ENCODE measurements at places on chromosomes 16 and 17.

DNA sequence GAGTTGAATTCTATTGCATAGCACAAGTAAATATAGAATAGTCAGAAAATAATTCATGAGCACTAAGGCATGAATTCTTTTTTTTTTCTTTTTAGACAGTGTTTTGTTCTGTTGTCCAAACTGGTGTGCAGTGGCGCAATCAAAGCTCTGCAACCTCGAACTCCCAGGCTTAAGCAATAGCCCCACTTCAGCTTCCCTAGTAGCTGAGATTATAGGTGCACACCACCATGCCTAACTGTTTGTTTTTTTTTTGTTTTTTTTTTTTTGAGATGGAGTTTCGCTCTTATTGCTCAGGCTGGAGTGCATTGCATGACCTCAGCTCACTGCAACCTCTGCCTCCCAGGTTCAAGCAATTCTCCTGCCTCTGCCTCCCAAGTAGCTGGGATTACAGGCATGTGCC lies 16.6 kb downstream of the TUBD1 start:
- no peak for DNase-seq

GRCh38 chr17:43529947-43530287 lies 16.2 kb downstream of the ETV4 start:
- DNase-seq: no peak

DNA sequence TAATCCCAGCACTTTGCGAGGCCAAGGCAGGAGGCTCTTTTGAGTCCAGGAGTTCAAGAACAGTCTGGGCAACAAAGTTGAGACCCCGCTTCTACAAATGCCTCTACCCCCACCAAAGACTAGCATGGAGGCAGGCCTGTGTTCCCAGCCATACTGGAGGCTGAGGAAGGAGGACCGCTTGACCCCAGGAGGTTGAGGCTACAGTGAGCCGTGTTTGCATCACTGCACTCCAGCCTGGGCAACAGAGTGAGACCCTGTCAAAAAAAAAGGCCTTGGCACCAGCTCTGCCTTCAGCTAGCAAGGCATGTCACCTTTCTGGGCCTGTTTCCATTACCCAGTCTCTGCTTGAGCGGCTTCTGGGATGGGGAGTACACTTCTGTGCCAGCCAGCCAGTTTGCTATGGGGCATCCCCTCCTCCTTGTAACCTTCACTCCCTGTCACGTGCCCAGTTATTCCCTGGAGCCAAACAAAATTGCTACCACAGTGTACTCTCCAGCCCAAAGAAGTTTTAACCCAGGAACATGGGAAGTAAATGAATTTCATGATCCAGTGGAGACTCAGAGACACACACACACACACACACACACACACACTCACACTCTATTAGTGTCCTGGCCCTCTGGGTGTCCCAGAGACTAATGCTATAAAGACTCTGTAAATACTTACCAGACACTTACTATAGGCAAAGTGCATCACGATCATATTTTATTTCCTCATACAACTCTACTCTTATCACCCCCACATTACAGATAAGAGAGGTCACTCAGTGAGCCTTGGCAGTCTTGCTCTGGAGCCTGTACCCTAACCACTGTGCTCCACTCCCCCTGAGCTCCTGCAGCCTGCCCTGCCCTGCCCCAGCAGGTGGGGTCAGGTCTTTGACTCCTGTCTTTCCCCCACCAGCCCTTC lies 2.5 kb downstream of the CISD3 start:
- no peak for DNase-seq

- no peak for DNase-seq
These were observed 3.5 kb downstream of the CHMP6 start for GRCh38 chr17:80995131-80995530.

- DNase-seq: no peak
These were observed 10.2 kb upstream of the KRT20 start for GRCh38 chr17:40895106-40895730.

- DNase-seq: no peak
These were observed 963.6 kb upstream of the GOT2 start for GRCh38 chr16:59697761-59698160.

GRCh38 chr17:19900809-19901208 lies 33.1 kb upstream of the ULK2 start:
- no peak for DNase-seq

GRCh38 chr17:45357364-45357997 lies 40.7 kb upstream of the MAP3K14 start:
- no peak for DNase-seq

- no peak for DNase-seq
These were observed 14.4 kb downstream of the SLC38A7 start for GRCh38 chr16:58670177-58670576.

DNA sequence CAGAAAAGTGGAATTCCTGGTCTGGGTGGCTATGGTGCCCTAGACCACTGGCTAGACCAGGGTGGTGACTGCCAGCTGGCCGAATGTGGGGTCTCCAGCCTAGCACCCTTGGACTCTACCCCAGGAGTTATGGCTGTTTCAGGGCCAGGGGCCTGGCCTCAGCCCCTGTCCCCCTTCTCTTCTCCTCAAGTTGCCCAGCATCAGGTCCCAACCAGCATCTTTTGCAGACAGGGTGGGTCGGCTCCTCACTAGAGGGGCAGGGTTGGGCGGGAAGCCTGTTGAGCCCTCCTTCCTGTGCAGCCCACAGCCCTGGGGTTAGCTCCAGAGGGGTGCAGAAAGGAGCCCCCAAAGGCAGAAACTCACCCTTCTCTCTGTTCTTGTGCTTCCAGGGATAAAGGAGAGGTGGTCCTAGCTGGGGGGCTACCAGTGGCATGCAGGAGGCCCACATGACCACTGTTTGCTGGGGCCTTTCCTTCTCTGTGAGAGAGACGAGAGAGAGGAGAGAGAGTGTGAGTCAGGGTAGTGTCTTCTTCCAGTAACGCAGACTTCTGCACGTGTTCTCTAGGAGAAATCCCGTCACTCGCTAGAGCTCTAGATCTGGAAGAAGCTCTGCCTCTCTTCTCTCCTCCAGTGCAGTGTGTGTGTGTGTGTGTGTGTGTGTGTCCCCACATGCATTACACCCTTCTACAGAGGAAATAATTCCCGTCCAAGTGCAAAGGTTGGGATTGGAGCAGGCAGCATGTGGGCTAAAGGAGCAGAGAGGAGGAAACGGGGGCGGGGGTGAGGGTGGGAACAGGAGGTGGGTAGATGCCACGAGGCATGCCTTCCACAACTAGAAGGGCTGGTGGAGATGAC lies 209.4 kb downstream of the SEC14L1 start:
- DNase-seq: no peak

GRCh38 chr16:80637621-80638020 lies 96.8 kb downstream of the DYNLRB2 start:
- DNase-seq: no peak

DNA sequence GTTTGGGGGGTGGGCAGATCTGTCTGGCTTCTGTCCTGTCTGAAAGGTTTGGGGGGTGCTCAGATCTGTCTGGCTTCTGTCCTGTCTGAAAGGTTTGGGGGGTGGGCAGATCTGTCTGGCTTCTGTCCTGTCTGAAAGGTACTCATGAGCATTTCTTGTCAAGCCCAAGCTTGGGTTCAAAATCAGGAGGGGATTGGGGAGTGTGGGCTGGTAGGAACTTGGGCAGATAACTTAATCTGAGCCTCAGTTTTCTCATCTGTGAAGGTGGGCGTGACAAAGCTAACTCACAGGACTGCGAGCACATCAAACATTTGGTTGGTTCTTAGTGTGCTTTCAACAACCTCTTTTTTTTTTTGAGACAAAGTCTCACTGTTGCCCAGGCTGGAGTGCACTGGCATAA lies 35.2 kb downstream of the HAPSTR1 start:
- DNase-seq: no peak

- peak; percentile 36 for DNase-seq
These were observed 10.6 kb downstream of the CALCOCO2 start for GRCh38 chr17:48841395-48841831.

DNA sequence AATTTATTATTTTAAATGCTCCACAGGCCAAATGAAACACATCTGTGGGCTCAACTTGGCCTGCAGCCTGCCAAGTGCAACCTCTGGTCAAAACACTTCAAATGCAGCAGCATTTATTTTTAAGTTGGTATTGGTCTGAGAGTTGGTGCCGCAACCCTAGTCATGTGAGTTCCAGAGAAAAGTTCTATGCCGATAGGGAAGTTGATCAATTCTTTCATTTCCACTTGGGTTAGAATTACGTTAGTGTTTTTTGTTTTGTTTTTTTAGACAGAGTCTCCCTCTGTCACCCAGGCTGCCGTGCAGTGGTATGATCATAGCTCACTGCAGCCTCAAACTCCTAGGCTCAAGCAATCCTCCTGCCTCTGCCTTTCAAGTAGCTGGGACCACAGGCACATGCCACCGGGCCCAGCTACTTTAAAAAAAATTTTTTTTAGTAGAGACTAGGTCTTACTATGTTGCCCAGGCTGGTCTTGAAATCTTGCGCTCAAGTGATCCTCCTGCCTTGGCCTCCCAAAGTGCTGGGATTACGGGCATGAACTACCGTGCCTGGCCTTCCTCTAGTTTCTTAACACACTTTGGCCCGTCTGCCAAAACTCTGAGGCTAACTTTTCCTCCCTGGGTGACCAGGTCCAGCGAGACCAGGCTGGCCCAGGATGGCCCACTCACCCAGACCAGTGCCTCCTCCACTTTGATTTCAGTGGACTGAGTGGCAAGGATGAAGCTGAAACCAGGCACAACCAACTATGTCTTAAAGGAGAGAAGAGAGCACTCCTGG lies 221.1 kb downstream of the MRTFB start:
- DNase-seq: no peak

GRCh38 chr16:29943846-29944799 lies 17.8 kb upstream of the TMEM219 start:
- DNase-seq: no peak

- DNase-seq: no peak
These were observed 30.6 kb downstream of the IL21R start for GRCh38 chr16:27432558-27432957.

DNA sequence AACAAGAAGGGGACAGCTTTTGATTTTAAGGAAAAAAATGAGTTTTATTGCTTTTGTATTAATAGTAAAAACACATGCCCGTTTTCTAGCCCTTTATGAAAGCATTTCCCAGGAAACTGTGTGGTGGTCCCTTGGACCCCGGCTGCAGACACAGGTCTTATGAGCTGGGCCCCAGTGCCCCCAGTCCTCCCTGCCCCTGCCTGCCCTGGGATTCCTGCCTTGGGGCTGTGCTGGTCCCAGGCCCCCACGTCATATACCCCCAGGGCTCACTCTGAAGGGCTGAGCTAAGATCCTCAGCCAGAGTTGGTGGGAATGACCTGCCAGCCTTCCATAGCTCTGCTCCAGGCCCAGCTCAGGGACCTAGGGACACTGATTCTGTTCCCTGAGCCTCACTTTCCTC lies 30.8 kb downstream of the GINS2 start:
- no peak for DNase-seq

- no peak for DNase-seq
These were observed 651.8 kb upstream of the GOT2 start for GRCh38 chr16:59385959-59386358.

GRCh38 chr16:79100447-79100846 lies 500.1 kb downstream of the MAF start:
- no peak for DNase-seq

GRCh38 chr17:19019041-19019941 lies 14.7 kb upstream of the FAM83G start:
- DNase-seq: no peak

DNA sequence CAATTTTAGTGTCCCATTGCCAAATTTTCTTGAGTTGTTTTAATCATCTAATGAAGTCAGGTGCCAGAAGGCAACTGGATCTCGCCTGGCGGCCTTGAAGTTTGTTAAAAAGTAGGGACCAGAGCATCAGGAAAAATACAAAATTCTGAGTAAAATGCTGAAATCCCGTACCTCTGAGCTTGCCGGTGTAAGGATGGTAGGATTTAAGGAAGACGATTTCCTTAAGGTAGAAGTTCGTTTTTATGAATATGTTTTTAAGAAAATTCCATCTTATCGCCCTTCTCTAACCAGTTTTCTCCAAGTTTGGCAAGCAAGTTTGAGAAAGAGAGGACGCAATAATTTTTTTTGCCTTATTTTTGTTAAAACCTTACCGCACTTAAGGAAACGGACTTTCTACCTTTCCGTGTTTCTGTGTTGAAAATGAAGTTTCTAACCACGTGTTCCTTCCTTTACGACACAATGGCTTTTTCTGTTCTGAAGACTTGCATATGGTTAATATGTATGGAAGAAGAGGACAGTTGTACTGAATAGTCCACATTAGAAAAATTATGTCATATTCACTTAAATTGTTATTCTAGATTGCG lies 748 bp downstream of the ATF7IP2 start:
- no peak for DNase-seq

- no peak for DNase-seq
These were observed 9.2 kb upstream of the PRKCB start for GRCh38 chr16:23826528-23827045.

- no peak for DNase-seq
These were observed 18.1 kb downstream of the SOX8 start for GRCh38 chr16:999677-1000076.

DNA sequence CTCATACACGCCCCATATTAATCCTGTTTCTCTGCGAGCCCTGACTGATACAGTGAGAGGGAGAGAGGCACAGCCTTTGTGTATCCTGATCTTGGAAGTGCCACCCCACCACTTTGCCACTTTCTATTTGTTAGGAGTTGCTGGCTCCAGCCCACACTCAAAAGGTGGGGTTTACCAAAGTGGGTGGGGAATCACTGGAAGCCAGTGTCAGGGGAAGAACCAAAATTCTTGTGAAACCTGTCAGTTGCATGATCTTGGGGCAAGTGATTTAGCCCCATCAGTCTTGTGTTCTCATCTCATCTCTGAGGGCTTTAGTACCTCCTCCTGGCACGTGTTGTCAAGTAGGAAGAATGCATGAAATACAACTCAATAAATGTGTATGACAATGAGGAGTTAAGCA lies 119.5 kb downstream of the SOX9 start:
- DNase-seq: no peak

- DNase-seq: no peak
These were observed 52.1 kb upstream of the SLC12A3 start for GRCh38 chr16:56812884-56813283.

- DNase-seq: no peak
These were observed 398.7 kb downstream of the SNX29 start for GRCh38 chr16:12375046-12375740.

GRCh38 chr16:27351989-27352388 lies 38.2 kb downstream of the IL4R start:
- no peak for DNase-seq

- no peak for DNase-seq
These were observed 236.8 kb downstream of the MSI2 start for GRCh38 chr17:57493171-57493570.
